Fibroblast of skin of left quadriceps (primary cell): ENCODE measurements at places on chromosomes 2 and 18.
A peak's percentile ranks its signal among the peaks of the same experiment; 100 is the strongest.

DNA sequence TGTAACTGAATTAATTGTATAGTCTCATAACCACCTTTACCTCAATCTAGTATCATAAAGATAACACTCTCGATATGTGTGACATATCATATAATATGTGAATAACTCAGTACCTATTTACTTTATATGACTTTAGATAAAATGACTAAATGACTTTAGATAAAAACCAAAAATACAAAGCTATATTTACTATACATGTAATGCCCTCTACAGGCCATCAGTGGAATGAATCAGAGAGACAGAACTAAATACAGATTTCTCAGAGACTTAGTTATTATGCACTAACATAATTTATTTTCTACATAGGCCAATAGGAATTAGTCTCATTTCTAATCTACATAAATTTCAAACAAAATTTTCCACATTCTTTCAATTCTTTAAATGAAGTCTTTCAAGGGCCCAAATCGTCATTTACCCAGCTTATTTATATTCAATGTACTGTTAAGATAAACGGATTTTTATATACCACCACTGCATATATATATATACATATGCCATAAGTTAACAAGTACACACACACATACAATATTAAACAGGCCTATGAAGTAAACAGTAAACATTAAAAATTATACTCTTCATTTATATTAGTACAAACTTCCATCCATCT lies 219.9 kb downstream of the EXOC6B start:
- DNase-seq = no peak

- no peak for DNase-seq
Observed at GRCh38 chr18:57051657-57052044, 95.2 kb upstream of the BOD1L2 start.

DNA sequence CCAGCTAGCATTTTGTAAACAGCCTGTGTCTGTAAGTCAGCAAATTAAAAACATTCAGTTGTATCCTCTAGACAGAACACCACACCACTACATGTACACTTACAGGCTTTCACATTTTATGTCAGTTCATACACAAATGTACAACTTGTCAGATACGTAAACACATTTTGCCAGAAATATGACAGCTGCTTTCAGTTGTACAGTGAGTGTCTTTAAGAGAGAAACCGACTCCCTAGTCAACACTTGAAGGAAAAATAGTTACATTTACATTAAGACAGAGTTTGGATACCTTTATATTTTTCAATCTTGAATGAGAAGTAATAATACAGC lies 15.2 kb downstream of the MRPL35 start:
- no peak for DNase-seq

- no peak for DNase-seq
Observed at GRCh38 chr2:103459283-103459682, 697.5 kb downstream of the TMEM182 start.

GRCh38 chr2:188845692-188846091 lies 128.5 kb upstream of the COL3A1 start:
- DNase-seq = no peak

DNA sequence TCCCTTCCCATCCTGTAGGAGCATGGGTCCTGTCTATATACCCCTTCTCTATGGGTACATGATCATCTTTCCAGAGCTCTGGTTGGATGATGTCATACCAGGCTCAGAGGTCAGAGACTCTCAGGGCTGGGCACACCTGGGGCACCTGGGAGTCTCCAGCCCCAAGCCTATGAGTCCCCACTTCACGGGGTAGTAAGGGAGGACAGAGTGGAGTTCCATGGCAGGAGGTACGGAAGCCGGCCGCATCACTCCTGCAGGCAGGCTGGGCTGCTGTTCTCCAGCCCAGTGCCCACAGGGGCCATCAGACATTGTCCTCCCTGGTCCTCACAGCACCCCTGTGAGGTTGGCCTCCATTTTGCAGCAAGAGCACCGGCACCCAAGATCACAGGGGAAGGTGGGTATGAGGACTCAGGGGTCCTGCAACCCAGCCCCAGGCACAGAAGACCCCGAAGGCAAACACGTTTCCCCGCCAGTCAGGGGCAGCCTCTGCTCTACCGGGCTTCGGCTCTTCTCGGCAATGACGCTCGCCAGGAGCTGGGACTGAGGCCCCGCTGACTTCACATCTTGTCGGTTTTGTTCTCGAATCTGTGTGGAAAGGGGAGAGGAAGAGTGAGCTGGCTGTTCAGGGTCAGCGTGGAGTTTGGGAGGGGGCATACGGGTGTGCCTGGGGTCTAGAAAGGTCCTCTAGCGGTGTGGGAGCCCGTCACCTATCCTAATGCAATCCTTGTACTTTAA lies 91.5 kb downstream of the ADD2 start:
- no peak for DNase-seq

DNA sequence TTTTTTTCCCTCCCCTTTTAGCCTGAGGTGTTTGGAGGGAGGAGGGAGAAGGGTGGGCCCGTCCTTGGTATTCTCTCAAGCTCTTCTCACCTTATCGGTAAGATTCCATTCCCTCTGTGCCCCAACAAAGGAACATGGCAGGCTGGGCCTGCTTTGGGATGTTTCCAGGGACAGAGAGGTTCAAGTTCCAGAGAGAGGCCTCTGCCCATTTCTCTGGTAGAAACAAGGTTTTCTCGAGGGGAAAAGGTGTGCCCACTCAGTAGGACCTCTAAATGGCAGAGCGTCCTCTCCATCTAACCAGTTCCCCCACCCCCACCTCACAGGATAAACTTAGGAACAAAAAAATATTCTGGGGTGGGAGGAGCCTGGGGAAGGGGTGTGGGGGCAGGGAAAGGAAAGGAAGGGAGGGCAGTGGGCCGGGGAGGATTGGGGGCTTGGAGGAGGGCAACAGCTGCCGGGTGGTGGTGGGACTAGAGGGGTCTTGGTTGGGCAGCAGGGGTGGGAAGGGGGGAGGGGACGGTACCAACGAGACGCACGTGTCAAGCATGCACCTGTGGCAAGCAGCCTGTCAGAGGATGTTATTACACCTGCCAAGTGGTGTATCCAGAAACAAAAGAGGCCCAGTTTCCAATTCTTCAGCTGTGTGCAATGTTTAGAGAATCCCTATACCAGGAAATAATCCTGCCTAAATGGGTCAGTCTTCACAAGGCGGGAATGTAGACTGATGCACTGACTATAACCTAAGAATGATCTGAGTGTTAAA lies 2.1 kb downstream of the PCBP1 start:
- no peak for DNase-seq

DNA sequence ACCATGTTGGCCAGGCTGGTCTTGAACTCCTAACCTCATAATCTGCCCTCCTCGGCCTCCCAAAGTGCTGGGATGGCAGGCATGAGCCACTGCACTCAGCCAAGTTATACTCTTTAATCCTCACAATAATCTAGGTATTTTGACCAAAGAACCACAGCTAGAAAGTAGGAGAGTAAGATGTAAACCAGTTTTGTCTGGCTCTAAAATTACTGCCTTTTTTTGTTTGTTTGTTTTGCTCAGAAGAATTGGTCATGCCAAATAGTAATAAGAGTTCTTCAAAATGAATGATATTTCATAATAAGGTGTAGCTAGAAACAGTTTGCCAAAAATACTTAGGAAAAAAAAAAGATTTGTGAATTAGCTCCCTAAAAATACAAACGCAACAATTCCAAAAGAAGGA lies 36.7 kb downstream of the SCN2A start:
- DNase-seq = no peak

DNA sequence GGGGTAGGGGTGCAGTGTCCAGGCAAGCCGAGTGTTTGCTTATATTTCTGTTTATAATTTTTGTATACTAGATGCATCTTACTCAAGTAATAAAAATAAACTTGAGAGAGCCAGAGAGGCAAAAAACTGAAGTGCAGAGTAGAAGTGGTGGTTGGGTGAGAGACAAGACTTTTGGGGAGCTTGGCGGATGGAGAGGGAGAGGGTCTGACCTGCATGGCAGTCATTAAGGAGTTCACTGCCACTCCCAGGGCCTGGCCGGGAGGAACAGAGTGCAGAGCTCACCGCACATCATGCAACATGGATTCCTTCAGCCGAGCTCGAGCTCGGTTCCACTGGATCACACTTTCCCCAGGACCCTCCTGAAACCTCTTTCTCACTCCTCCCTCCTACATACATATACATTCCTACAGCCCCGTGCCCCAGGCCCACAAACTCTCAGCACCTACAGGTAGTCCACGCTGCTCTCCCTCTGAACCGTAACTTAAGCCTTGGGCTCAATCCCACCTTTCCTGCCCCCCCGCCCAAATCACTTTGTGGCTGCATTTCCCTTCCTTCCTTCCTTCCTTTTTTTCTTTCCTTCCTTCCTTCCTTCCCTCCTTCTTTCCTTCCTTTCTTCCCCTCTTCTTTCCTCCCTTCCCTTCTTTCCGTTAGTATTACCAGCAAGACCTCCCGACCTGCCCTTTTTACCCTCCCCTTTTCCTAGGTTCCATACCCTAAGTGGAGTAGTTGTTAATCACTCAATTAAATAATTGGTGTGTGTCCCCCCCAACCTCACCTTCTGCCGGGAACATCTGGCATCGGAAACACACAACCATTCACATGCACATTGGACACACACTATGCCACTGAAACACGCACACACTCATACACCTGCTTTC lies 37.1 kb upstream of the ATP6V1B1 start:
- DNase-seq = no peak

DNA sequence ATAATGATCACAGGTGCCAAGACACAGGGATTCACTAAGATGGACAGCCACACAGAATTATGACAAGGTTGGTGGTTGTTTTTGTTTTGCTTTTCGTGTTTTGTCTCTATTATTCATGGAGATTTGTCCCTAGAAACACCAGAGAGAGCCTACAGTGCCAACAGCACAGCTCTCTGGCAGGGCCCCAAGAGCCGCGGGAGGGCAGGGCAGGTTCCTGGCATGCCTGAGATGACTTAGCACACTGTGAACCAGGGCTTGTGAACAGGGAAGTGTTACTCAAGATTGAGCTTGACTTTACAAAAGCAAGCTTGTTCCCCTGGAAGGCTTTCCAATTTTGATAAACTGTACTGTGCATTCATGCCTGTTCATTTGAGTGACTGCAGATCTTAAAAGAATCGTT lies 437.4 kb upstream of the SALL3 start:
- no peak for DNase-seq

GRCh38 chr2:216302981-216303676 lies 69.2 kb downstream of the MARCHF4 start:
- DNase-seq = peak; percentile 42

- no peak for DNase-seq
Observed at GRCh38 chr18:58418361-58418760, 210.5 kb downstream of the ALPK2 start.

- no peak for DNase-seq
Observed at GRCh38 chr2:170324640-170325046, 146.7 kb downstream of the MYO3B start.

DNA sequence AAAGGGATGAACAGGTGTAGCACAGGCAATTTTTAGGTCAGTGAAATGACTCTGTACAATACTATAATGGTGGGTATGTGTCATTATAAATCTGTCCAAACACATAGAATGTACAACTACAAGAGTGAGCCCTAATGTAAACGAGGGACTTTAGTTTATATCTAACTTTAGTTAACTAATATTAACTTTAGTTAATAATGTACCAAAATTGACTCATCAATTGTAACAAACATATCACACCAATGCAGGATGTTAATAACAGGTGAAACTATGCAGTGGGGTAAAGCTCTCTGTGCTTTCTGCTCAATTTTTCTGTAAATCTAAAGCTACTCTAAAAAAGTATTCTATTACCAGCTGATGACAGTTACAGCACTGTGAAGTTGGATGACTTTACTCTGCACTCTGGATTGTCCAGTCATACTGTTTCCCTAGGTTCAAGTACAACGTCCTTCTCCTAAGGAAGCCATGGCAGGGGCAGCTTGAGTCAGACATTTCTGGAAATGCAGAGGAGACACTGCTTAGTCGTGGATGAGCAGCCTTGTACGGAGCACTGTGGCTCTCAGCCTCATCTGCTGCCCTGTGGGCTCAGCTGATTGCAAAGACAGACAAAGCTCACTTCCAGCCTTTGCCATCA lies 26.1 kb downstream of the TGFA start:
- DNase-seq = no peak

- no peak for DNase-seq
Observed at GRCh38 chr18:62339106-62339988, 14.2 kb downstream of the TNFRSF11A start.

DNA sequence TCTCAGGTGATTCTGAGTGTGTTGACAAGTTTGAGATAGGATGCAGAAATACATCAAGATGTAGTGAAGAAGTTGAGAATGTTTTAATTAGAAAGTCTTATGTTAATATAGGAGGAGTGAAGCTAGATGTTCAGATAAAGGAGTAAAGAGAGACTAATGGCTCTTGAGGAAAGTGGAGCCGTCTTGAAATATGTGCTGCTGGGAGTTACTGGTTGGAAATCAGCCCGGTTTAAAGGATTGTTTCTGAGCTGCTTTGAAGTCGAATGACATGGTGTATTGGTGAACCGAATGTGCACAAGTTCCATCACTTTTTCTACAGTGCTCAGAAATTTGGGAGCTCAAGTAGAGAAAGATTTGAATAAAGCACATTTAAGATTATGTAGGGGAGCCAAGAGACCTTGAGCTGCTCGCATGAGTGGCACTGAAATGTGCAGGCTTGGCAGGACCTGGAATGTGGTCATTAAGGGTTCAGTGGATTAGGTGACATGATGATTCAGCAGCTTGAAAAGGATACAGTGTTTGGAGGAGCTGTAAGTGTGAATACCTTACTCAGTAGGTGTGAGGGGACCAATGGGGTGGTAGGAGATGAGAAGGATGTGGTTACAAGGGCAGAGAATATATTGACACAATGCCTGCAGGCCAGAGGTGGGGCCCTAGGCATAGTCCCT lies 68.6 kb downstream of the CAB39 start:
- no peak for DNase-seq

DNA sequence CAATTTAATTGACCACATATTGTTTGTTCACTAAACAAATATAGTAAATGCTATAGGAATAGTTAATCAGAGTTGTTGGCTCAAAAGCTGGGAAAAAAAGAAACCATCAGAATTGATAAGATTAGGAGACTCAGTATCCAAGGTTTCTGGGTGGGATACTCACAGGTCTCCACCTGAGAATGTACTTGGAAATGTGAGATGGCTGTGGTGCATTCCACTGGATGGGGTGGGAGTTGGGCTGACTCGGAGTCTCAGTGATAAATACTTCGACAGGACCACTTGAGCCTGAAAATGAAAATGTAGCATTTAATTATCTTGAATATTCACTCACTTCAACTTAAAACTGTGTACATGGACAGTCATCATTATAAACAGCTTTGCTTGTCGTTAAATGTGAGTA lies 21.2 kb downstream of the FN1 start:
- DNase-seq = no peak

- DNase-seq = no peak
Observed at GRCh38 chr2:95354925-95355324, 47.6 kb upstream of the FAHD2A start.

DNA sequence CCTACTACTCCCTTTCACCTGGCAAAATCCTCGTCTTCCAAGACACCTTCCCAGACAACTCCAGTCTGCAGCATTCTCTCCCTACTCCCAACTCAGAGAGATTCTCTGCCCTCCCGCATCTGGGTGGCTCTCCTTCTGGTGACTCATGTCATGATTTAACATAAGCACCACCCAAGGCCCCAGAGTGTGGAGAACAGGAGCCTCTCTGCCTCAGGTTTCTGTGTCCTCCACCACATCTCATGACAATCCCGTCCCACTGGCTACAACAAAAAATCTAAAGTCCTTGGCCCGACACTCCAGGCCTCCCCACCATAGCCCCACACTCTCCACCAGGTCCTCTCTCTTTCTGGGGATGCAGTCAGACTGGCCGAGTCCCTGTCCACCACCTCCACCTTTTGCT lies 197.1 kb downstream of the BCL11A start:
- DNase-seq = no peak
